ENCODE measurements at places on chromosomes 2 and 18.

GRCh38 chr2:163757814-163758213 lies 22.0 kb upstream of the FIGN start:
- DNase-seq: no peak

DNA sequence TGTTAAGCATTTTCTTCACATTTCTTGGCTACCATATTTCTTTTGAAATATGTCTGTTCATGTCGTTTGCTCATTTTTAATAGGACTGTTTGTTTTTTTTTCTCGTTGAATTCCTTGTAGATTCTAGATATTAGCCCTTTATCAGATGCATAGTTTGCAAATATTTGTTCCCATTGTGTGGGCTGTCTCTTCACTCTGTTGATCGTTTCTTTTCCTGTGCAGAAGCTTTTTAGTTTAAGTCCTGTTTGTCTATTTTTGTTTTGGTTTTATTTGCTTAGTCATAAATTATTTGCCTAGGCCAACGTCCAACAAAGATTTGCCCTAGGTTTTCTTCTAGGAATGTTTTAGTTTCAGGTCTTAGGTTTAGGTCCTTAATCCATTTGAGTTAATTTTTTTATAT lies 1494.7 kb downstream of the SUCLG1 start:
- DNase-seq: no peak

GRCh38 chr2:113136828-113137775 lies 9.7 kb downstream of the IL1RN start:
- DNase-seq: no peak

GRCh38 chr2:228927028-228928010 lies 343.8 kb downstream of the PID1 start:
- no peak for DNase-seq

DNA sequence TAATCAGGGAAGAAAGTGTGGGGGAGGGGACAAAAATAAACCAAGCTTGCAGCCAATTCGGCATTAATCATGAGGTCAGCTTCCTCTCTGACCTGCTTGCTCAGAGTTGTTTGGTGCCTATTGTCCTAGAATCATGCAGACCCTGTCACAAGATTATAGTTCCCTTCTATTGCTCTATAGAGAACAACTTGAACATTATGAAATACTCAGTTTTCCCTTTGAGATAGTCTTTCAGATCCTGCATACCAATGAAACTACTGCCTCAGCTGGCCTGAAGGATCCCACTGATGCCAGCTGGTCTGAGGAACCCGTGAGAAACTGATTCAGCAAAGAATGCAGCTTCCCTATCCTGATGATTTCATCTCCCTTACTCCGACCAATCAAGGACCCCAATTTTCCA lies 955 bp upstream of the BBS5 start:
- no peak for DNase-seq

- no peak for DNase-seq
These were observed 78.4 kb downstream of the MAPK4 start for GRCh38 chr18:50638016-50638883.

DNA sequence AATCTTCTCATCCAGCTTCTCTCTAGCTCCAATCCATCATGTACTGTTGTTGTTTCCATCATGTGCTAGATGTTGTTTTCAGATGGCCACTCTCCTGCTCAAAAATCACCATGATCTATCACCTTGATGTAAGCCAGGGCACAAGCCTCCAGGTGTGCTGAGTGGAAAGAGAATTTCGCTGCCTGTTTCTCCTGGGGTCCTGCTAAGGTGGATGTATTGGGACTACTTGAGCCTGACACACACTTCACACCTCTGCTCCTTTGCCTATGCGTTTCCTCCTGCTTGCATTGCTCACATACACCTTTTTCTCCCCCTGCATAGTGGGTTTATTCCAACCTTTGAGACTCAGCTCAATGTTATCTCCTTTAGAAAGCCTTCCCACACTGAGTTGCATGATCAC lies 287.6 kb downstream of the CYRIA start:
- no peak for DNase-seq

GRCh38 chr2:194104687-194105086 lies 1552.3 kb upstream of the SLC39A10 start:
- no peak for DNase-seq

GRCh38 chr2:59303272-59303671 lies 1062.1 kb upstream of the FANCL start:
- no peak for DNase-seq

DNA sequence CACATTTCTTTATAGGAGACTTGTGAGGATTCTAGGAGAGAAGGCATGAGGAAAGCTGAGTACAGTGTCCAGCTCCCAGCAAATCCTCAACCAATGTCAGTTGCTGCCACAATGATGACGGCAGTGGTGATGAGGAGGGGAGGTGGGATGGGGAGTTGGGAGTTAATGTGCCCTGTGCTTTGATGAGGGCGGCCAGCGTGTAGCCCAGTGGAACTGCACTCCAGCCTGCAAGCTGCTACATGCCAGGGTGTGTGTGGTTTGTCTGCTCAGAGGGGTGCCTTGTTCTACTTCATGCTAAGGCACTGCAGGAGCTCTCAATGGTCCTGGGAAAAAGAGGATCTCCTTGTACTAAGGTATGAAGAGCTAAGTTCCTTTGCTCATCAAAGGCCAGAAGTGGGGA lies 96.1 kb downstream of the MSH2 start:
- no peak for DNase-seq

GRCh38 chr18:42530276-42530675 lies 575.2 kb downstream of the PIK3C3 start:
- no peak for DNase-seq

DNA sequence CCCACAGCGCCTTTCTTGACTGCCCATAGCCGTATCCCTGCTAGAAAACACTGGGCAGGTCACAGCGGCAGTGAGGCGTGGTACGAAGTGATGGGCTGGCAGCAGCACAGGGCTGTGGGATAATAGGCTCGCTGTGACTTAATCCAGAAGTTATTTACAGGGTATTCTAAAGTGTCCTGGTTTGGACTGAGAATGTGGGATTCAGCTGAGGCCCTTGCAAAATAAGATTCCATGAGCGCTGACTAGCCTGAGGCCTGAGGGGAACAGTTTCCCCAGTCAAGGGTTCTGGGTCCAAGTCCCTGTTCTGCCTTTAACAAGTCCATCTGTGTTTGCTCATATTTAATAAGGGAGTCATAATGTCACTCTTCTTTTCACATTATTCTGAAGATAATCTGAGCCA lies 34.6 kb downstream of the SETBP1 start:
- DNase-seq: no peak

GRCh38 chr18:47566809-47567208 lies 315.3 kb upstream of the SKOR2 start:
- no peak for DNase-seq

DNA sequence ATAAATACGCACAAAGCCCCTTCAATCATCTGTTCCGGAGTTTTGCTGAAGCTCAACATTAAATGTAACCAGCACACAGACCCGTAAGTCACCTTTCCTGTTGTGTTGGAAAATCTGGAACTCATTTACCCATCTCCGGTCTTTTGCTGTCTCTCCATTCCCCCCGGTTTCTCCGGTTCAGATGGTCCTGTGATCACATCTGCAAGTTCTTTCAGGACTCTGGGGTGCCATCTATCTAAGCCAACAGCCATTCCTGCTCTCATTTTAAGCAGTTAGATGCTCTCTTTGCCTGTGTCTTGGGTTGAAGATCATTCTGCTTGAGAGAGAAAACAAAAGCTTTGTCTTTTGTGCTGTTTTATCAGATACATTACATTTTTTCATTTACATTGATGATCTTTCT lies 91.7 kb upstream of the TGIF1 start:
- DNase-seq: no peak

GRCh38 chr2:167602122-167602521 lies 645.3 kb downstream of the STK39 start:
- DNase-seq: no peak

DNA sequence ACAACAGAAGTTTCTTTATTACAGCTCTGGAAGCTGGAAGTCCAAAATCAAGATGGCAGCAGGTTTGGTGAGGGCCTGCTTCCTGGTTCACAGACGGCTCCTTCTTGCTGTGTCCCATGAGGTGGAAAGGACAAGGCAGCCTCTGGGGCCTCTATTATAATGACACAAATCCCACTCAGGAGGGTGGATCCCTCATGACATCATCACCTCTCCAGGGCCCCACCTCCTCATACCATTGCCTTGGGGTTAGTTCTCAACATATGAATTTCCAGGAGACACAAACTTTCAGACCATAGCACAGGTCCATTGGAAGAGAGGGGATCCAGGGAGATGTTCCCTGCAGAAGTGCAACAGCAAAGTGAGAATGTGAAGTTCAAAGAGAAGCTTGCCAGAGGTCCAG lies 202.8 kb downstream of the TFCP2L1 start:
- DNase-seq: no peak

DNA sequence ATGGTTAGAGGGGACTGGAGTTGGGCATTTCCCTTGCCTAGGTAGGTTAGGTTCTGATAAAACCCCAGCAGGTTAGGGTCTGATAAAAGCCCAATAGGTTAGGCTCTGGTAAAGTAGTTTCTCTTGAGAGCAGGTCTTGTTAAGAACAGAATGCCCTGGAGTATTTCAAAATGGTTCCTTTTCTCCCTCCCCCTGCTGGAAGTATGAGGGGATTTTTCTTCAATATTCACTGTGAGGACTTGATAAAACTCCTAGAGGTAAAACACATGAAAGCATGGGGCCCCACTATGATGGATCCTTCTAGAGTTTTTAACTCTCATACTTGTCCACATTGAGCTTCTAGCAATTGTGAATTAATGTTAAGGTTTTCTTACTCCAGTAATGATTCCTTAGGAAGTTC lies 27.6 kb downstream of the ANKAR start:
- no peak for DNase-seq

- no peak for DNase-seq
These were observed 551.3 kb upstream of the RAB6C start for GRCh38 chr2:129428086-129428660.

DNA sequence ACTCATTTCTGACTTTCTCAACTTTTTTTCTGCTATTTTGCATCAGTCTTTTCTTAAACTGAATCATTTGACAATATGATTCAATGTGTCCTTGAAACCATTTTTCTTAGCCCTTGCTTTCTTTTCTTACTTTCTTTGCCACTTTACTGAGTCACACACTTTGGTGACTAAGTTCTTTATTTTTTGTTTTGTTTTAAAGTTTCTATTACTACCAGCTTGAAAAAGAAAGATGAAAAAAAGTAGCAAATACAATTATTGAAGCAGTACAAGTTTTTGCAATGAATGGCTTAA lies 116.5 kb downstream of the DOCK10 start:
- no peak for DNase-seq

GRCh38 chr2:216803791-216804190 lies 56.1 kb downstream of the TNP1 start:
- no peak for DNase-seq

DNA sequence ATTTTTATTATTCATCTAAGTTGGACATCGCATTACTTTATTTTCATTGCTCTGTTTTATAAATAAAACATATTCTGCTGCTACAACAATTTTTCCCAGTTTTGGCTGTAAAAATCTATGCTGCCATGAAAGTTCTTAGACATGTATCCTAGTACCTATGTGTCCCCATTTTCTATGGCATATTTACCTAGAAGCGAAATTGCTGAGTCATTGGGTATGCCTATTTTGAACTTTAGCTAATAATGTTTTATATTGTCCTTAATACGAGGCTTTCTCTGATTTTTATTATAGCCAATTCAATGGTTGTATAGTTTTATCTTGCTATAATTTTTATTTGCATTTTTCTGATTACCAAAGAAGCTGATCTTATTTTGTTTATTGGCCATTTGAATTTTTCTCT lies 110.5 kb upstream of the DPP10 start:
- DNase-seq: no peak

DNA sequence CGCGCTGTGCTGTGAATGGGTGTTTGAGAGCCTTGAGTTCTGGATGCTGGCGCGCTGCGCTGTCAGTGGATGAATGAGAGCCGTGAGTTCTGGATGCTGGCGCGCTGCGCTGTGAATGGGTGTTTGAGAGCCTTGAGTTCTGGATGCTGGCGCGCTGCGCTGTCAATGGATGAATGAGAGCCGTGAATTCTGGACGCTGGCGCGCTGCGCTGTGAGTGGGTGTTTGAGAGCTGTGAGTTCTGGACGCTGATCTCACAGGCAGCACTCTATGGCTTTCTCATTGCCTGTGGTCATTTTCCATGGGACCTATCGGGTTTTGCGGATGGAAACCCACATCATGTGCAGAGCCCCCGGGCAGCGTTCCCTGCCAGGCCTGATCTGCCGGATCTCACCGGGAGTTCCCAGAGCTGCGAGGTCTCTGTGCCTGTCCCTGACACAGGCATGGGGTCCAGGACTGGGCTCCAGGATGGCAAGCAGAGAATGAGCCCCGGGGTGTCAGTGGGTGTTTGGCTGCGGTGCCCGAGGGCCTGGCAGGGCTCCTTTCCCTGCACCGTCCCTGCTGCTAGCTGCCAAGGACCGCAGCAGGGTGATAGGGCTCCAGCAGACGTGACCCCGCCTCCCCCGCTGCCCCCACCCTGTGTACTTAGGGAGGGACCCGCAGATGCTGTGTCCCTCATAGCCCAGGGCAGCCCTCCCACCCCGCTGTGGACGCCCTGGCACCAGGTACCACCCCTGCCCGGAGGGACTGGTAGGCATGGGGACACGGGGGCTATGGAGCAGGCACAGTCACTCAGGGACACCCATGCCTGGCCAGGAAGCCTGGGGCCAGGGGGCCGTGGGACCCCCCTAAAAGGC lies 9.7 kb downstream of the PDCD1 start:
- no peak for DNase-seq

GRCh38 chr18:50158866-50159653 lies 35.9 kb downstream of the MYO5B start:
- no peak for DNase-seq

DNA sequence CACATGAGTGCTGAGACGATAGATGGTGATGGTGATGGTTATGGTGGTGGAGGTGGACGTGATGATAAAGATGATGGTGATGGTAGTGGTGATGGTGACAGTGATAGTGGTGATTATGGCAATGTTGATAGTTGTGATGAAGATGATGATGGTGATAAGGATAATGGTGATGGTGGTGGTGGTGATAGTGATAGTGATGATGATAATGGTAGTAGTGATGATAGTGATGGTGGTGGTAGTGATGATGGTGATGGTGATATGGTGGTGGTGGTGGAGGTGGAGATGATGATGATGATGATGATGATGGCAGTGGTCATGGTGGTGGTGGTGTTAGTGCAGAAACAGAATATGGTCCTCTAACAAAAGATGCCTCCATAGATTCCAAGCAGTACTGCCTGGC lies 10.3 kb downstream of the ANTXR1 start:
- DNase-seq: no peak

- DNase-seq: no peak
These were observed 15.5 kb upstream of the ST8SIA5 start for GRCh38 chr18:46772357-46772756.

DNA sequence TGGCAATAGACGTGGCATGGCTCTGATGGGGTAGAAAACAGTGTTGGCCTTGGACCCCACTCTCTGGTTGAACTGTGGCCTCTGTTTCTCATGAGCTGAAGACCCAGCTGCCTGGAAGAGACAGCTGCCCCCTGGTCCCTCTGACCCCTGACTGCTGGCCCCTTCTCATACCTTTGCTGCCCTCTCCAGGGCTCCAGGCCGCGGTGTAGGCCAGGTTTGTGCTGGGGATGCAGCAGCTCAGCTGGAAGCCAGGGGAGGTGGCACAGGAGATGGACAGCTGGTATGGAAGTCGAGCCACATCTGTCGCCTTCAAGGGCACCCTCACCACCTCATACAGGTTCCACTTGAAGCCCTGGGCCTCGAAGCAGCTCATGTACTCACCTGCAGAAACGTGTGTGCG lies 31.7 kb upstream of the SELENOI start:
- no peak for DNase-seq

- DNase-seq: no peak
These were observed 129.4 kb upstream of the DAPL1 start for GRCh38 chr2:158665536-158666302.

Data from activated CD8-positive, alpha-beta memory T cell treated with anti-CD3 and anti-CD28 coated beads, Interleukin-2, amount 50 U/mL, for 48 hours (primary cell).